Natural killer cell (primary cell): ENCODE measurements at places on chromosomes 1 and 21. TPM values are rescaled to one million over a fixed set of nuclear protein-coding genes. Genes with fewer than 3 reads are reported as not detected.

DNA sequence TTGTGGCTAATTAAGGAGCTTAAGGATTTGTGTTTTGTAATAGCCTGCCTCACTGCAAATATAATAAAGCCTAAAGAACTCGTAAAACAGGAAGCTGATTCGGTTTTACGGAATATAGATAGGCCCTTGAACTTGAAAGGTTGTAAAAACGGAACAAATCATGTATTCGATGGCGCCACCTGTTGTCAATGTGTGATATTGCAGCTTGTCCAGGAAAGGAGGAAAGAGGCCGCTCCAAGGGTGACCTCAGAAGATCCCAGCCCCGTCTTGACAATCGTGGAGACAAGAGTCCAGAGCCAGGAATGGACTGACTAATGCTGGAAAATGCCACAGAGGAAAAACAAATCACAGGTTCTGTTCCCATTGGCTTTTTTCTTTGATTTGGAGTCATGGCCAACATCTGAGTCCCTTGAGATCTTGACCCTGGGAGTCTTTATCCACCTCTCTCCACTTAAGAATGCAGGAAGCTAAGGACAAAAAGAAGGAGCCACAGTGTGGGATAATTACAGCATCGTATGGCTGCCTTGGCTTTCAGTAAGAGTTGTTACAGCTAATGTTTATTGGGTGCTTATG is 7.0 kb upstream of the IGSF21 start:
- no peak for DNase-seq

- DNase-seq = no peak
Observed at GRCh38 chr1:8358897-8359616, 41.1 kb downstream of the SLC45A1 start.

- DNase-seq = no peak
Observed at GRCh38 chr1:54596756-54597155, 26.6 kb downstream of the FAM151A start.

GRCh38 chr1:3472088-3472850 is 17.8 kb downstream of the ARHGEF16 start:
- no peak for DNase-seq

DNA sequence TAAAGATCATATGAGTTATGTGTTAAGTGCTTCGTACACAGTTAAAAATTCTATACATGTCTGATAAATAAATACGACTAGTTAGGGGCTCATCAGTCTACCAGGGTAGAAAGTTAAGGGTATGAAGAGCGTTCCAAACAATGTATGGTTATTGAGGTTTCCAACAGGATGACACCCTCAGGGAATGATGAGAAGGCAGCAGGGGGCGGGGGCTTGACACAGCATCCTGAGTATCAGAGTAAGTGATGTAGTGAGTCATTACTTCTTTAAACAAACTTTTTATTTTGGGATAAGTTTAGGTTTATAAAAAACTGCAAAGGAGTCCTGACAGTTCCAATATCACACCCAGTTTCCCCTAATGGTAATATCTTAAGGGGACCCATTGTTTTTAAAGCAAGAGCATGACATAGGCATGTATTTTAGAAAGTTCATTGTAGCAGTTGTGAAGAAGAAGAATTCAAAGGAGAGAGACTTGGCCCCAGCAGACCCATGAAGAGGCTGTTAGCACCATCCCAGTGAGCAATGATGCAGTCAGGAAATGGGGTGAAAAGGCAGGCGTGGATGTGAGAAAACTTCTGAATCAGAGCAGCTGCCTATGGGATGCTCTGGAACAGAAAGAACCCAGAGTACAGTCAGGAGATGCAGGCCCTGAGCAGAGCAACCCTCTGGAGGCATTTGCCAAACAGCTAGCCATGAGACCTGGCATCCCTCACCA is 15.0 kb upstream of the PSMB2 start:
- no peak for DNase-seq

The PROK1 gene
- not detected for total RNA-seq
